ENCODE measurements at places on chromosomes 1 and 21. TPM values are rescaled to one million over a fixed set of nuclear protein-coding genes. Genes with fewer than 3 reads are reported as not detected.

Gene DPT
- not detected for total RNA-seq

- no peak for DNase-seq
Observed at GRCh38 chr21:42618707-42619102, 34.7 kb upstream of the PDE9A start.

- DNase-seq, result peak; percentile 66
Observed at GRCh38 chr1:203612932-203613682, 13.5 kb upstream of the ATP2B4 start.

DNA sequence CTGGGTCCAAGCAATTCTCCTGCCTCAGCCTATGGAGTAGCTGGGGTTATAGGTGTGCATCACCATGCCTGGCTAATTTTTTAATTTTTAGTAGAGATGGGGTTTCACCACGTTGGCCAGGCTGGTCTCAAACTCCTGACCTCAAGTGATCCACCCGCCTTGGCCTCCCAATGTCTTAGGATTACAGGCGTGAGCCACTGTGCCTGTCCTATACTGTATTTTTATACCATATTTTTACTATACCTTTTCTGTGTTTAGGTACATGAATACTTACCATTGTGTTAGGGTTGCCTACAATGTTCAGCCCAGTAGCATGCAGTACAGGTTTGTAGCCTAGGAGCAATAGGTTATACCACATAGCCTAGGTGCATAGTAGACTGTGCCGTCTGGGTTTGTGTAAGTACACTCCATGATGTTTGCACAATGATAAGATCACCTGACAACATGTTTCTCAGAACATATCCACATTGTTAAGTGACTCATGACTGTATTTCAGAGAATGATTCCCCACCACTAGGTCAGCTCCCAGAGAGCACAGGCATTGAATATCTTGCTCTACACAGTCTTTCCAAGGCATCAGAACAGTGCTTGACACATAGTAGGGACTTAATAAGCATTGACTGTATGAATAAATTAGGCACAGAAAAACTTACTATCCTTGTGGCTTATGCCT, 6.0 kb upstream of the CITED4 start:
- DNase-seq, result peak; percentile 84

Gene RHBDL2
- total RNA-seq, result 0.36 TPM

Gene B3GALNT2
- 39.4 TPM for total RNA-seq

GRCh38 chr1:21574466-21575151, 65.4 kb downstream of the ALPL start:
- no peak for DNase-seq

GRCh38 chr1:39675220-39675619, 3.3 kb upstream of the NT5C1A start:
- DNase-seq, result no peak

DNA sequence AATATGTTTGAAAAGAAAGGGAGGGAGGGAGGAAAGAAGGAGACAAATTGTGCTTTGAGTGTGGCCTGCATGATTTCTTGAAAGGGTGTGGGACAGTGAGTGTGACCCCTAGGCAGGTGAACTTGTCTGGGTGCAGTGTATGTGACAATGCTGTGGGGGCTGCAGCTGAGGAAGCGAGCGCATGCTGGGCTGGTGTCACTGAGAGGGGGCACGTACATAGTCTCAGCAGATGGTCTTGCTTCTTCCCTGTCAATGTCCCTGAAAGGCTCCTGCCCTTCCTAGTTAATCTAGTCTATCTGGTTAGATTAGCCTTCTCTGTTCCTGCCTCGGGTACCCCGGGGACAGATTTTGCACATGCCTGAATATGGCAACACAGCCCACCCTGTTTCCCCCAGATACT, 9.8 kb downstream of the FAAH start:
- no peak for DNase-seq

- DNase-seq, result no peak
Observed at GRCh38 chr1:178682429-178682828, 42.6 kb upstream of the RALGPS2 start.

GRCh38 chr1:18912550-18912949, 10.2 kb upstream of the ALDH4A1 start:
- no peak for DNase-seq

DNA sequence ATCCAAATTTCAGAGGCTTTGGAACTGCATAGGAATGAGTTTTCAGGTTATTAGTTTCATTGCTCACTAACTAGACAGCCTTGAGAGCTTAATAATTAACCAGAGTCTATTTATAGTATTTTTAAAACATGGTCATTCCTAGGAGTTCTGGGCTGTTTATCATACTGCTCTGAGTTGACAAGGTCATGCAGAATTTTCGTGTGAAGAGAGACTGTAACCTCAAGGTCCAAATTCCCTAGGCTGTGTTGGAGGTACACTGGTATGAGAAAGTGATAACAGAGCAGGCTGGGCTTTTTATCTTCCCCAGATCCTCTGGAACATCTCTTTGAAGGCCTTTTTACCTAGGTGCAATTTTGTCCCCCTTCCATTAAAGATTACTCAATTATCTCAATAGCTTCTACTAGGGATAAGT, 736.3 kb downstream of the LTN1 start:
- DNase-seq, result peak; percentile 42
